ENCODE measurements at places on chromosomes 4 and X. TPM values are rescaled to one million over a fixed set of nuclear protein-coding genes. Genes with fewer than 3 reads are reported as not detected.
A peak's percentile ranks its signal among the peaks of the same experiment; 100 is the strongest.

The JCHAIN gene
- total RNA-seq = not detected

The TLR1 gene
- 1.3 TPM for total RNA-seq

The SPANXA1 gene
- total RNA-seq = not detected

The DCLK2 gene
- 0.31 TPM for total RNA-seq

The NAP1L2 gene
- not detected for total RNA-seq

The ARHGEF9 gene
- 24.7 TPM for total RNA-seq

The KLB gene
- total RNA-seq = 0.09 TPM

The POU4F2 gene
- total RNA-seq = not detected

The GIMD1 gene
- not detected for total RNA-seq

The ZXDB gene
- 9.4 TPM for total RNA-seq

The OTUD6A gene
- not detected for total RNA-seq

The BGN gene
- not detected for total RNA-seq

The IL1RAPL1 gene
- 0.12 TPM for total RNA-seq

The NPY2R gene
- total RNA-seq = not detected

DNA sequence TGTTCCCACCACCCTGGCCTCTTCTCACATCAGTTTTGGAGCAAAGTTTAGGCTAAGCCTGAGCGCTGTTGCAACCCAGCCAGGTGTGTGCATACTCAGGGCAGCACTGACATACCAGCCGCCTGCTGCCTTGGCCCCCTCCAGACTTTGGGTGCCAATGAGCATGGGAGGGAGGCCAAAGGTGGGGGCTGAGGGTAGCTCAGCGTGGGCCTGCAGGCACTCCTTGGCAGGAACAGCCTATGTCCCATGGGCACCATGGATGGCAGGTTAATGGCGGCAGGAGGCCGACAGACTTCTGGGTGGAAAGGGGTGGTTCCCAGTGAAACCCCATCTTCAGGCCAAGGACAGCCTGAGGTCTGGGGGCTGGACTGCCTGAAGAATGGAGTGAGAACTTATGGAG lies 462.2 kb downstream of the ADGRL3 start:
- no peak overlapping the region for H3K4me3 ChIP-seq
- no peaks in the 10 kb centered on the region for H3K36me3 ChIP-seq
- no peaks in the 10 kb centered on the region for H3K4me1 ChIP-seq
- DNase-seq = no peak
- H3K27me3 ChIP-seq = no peaks in the 10 kb centered on the region
- no peak overlapping the region for H3K27ac ChIP-seq

DNA sequence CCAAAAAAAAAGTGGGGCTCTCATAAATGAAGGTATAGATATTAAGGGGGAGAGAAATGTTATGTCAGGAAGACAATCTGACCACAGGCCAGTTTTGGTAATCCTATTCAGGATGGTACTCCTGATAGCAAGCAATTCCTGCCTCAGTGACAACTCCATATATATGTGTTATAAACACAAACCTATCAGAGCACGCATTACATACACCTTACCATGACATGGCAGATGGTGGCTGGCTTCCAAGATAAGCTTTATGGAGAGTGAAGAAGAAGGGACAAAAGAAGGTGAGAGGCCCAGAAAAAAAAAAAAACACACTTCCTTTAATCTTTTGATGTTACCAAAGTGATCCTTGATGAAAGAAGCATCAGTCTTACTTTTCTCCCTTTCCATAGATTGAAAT lies 29.5 kb upstream of the KDR start:
- H3K4me1 ChIP-seq = no peaks in the 10 kb centered on the region
- DNase-seq = no peak
- H3K36me3 ChIP-seq = peaks cover 6% of the 10 kb centered on the region
- no peak overlapping the region for H3K4me3 ChIP-seq

GRCh38 chr4:164212134-164212533 lies 541.8 kb upstream of the SMIM31 start:
- DNase-seq = no peak
- no peak overlapping the region for H3K4me3 ChIP-seq
- no peaks in the 10 kb centered on the region for H3K36me3 ChIP-seq
- peak overlapping the region; percentile 10 for H3K27ac ChIP-seq
- peaks cover 26% of the 10 kb centered on the region for H3K4me1 ChIP-seq

DNA sequence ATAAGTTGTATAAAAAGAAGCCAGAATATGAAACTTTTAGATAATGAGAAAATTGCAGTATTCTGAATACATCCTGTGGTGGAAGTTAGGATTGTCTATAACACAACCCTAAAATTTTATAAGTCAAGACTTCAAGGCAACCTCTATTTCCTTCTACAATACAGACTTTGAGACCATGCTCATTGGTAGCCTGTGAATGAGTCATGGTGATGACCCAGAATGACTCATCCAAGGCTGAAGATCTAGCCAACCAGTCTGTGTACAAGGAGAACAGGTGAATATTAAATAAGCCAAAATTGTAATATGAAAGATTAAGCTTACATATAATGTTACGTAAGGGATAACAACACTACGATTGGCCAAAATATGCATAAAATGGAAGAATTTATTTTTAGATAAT lies 475.9 kb upstream of the GALNT7 start:
- DNase-seq = no peak
- no peaks in the 10 kb centered on the region for H3K4me1 ChIP-seq
- no peak overlapping the region for H3K27ac ChIP-seq
- no peaks in the 10 kb centered on the region for H3K27me3 ChIP-seq
- no peaks in the 10 kb centered on the region for H3K36me3 ChIP-seq

- no peak for DNase-seq
- peaks cover 13% of the 10 kb centered on the region for H3K4me1 ChIP-seq
- peaks cover 6% of the 10 kb centered on the region for H3K36me3 ChIP-seq
- H3K4me3 ChIP-seq = no peak overlapping the region
These were observed 32.6 kb upstream of the STOX2 start for GRCh38 chr4:183872531-183872930.

- DNase-seq = no peak
- no peaks in the 10 kb centered on the region for H3K4me1 ChIP-seq
- no peaks in the 10 kb centered on the region for H3K27me3 ChIP-seq
- no peak overlapping the region for H3K4me3 ChIP-seq
These were observed 5.4 kb downstream of the AKAP17A start for GRCh38 chrX:1596676-1597344.

- no peaks in the 10 kb centered on the region for H3K27me3 ChIP-seq
- no peak overlapping the region for H3K27ac ChIP-seq
- H3K4me3 ChIP-seq = no peak overlapping the region
- H3K4me1 ChIP-seq = no peaks in the 10 kb centered on the region
These were observed 26.0 kb downstream of the SH3TC1 start for GRCh38 chr4:8224975-8225625.

GRCh38 chr4:37219990-37220389 lies 24.6 kb upstream of the NWD2 start:
- H3K4me3 ChIP-seq = no peak overlapping the region
- no peaks in the 10 kb centered on the region for H3K4me1 ChIP-seq
- DNase-seq = no peak
- peaks cover 13% of the 10 kb centered on the region for H3K27me3 ChIP-seq
- H3K36me3 ChIP-seq = no peaks in the 10 kb centered on the region
